ENCODE measurements at places on chromosomes 5 and 9. TPM values are rescaled to one million over a fixed set of nuclear protein-coding genes. Genes with fewer than 3 reads are reported as not detected.

DNA sequence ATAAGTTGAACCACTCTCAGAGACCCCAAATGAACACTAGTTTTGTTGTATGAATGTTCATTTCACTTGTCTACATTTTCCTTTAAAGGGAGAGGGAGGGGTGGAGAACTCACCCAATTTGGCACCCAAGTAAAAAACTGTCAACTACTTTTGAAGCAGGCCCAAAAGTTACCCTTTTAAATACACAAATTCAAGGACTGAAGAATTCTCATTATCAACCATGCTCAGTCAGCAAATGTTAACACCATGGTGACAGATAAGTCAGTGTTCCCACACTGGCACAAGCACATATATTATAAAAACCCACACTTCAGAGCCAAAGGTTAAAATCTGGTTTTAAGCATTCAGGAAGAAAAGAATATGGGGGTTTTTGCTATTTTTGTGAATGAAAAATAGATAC lies 31.6 kb downstream of the CSNK1A1 start:
- no peak for DNase-seq

DNA sequence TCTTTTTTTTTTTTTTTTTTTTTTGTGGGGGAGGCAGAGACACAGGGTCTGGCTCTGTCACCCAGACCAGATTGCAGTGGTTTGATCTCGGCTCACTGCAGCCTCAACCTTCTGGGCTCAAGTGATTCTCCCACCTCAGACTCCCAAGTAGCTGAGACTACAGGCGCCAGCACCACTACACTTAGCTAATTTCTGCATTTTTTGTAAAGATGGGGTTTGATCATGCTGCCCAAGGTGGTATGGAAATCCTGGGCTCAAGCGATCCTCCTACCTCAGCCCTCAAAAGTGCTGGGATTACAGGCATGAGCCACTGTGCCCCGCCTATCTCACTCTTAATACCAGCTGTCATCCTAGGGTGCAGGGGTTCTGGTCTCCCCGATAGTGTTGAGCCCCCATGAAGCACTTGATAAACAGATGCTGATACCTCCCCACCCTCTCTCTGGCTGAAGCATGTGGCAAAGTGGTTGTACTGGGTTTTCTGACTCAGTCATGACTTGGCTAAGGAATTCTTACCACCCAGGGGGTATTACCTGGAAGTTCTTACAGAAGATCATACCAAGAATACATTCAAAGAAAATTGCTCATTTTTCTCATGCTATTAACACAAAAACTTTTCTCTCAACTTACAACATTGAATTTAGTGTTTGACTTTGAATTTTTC lies 110.2 kb upstream of the DAPK1 start:
- DNase-seq = no peak

The PAEP gene
- total RNA-seq = not detected

- no peak for DNase-seq
Measured at GRCh38 chr5:14223372-14223771, 80.2 kb downstream of the TRIO start.

- no peak for DNase-seq
Measured at GRCh38 chr5:160787240-160787639, 64.8 kb downstream of the ATP10B start.

DNA sequence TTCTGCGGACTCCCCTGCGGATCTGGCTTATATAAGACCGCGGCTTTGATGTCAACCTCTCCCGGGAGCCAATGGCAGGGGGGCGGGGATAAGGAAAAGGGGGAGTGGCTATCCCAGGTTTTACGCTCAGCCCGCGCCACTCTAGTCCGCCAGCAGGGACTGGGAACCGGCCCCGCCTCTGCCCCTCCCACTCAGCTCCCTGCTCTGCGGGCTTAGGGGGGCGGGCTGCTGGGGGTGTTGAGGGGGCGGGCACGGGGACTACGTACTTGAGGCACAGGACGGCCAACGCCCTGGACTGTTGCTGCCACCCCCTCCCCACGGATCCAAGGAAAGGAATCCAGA lies at the start of gene HAND1:
TSS of gene HAND1 (minus strand) at position 4 of the 342 bp plus-strand sequence. CDS start 219 bp downstream, outside the sequence.
- no peak for DNase-seq

The FBN2 gene
- total RNA-seq = 0.58 TPM

GRCh38 chr5:78458843-78459242 lies 98.4 kb downstream of the SCAMP1 start:
- DNase-seq = no peak

The PCDHA9 gene
- not detected for total RNA-seq

DNA sequence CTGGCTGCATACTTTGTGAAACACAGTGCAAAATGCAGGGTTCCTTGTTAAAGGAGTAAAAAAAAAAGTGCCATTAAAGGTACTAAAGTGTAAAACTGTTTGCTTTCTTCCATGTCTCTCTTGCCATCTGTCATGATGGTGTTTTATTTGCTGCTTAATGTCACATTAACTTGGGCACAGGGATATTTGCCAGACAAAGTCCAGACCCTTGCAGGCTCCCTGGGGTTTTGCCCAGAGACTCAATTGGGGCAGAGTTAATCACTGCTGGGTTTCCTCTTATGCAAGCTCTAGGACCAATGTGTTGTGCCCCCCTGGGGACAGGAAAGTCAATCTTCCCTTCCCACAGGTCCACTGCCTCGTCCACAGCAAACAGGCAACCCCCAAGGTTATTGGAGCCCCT lies 274.3 kb upstream of the SGCD start:
- no peak for DNase-seq

DNA sequence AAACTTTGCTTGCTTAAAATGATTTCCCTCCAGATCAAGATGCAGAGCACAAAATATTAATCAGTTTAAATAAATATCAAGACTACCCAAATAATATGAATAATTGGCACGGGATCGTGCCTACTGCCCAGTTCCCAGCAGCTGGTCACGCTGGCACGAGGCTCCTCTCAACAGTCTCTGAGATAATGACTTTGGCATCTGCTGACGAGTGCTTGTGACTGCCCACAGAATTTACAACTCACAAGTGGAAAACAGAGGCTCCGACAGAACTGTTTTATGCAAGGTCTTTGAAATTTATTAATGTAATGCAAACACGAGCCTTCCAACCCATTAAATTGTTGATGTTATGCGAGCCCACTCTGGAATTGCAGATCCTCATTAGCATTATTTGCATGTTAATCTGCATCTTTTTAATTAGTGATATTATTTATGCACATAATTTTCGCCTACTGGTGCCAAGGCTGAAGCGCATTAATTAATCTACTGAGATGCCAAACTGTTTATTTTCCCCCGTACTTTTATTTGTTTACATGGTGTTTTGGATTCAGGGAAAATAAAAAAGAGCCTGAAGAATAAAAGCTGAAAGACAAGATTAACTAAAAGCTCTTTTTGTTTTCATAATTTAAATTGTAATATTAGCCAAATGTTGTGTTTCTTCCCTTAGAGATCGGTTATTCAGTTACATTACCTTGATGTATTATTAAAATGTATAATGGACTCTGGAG lies 369.3 kb upstream of the IRX1 start:
- no peak for DNase-seq

DNA sequence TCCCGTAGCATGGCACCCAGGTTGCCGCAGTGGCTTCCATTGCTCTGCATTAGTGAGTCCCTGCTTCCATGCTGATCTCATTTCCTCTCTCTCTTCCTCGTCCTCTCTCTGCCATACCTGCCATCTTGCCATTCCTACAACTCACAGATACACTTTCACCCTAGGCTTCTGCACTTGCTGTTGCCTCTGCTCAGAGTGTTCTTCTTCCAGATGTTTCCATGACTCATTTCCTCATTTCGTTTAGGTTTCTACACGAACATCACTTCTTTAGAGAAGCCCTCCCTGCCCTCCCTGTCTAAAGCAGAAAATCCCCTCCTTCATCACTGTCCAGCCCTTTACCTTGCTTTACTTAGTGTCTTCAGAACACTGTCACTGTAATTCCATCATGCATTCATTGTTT lies 115.2 kb upstream of the WWC1 start:
- DNase-seq = no peak

DNA sequence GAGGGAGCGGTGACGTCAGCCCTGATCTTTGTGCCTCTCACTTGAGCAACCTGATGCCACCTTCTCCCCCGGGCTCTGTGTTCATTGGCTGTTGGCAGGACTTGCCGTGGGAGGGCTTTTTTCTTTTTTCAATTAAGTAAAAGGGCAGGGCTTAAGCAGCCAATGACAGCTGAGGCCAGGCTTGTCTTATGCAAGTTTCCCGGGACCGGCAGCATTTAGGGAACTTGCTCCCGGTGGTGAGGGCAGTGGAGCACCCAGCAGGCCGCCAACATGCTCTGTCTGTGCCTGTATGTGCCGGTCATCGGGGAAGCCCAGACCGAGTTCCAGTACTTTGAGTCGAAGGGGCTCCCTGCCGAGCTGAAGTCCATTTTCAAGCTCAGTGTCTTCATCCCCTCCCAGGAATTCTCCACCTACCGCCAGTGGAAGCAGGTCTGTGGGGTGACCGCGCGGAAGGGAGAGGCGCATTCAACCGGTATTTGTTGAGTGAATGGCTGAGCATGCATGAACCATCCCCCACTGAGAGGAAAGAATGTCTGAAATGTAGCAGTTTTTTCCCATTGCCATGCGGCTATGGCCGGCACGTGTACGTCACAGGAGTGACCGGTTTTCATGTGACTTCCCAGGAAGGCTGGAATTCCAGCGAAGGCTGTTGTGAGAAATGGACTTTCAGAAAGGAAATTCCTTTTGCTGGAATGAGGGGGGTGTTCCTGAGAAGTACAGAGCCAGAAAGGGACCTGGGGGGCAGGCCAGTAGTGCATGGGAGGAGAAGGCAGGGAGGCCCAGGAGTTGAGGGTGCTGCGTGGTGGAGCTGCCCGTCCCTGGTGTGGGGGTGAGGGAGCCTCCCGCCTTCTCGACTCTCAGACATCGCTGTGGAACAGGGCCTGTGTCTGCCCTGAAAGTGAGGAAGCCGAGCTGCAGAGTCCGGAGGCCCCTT lies 29.0 kb downstream of the PTGES2 start:
- DNase-seq = peak; percentile 76

The C5orf52 gene
- not detected for total RNA-seq

The ADAMTSL2 gene
- not detected for total RNA-seq

DNA sequence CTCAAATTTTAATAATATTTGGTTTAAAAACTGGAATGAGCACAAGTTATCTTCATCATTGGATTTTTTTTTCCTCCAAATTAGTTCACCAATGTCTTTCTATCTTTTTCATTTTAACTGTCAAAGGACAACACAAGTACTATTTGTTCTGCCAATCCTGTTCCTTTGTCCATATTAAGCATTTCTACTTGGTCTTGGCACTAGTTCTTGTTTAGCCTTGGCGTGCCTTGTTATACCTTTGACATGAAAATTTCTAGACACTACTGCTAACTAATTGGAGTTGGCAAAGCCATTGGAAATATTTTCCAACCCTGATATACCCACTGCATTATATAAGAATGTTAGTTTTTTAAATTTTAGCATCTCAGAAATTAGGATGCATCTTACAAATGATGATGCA lies 3.8 kb downstream of the SPINK6 start:
- no peak for DNase-seq

- DNase-seq = no peak
Measured at GRCh38 chr5:144236499-144236898, 65.8 kb downstream of the KCTD16 start.

DNA sequence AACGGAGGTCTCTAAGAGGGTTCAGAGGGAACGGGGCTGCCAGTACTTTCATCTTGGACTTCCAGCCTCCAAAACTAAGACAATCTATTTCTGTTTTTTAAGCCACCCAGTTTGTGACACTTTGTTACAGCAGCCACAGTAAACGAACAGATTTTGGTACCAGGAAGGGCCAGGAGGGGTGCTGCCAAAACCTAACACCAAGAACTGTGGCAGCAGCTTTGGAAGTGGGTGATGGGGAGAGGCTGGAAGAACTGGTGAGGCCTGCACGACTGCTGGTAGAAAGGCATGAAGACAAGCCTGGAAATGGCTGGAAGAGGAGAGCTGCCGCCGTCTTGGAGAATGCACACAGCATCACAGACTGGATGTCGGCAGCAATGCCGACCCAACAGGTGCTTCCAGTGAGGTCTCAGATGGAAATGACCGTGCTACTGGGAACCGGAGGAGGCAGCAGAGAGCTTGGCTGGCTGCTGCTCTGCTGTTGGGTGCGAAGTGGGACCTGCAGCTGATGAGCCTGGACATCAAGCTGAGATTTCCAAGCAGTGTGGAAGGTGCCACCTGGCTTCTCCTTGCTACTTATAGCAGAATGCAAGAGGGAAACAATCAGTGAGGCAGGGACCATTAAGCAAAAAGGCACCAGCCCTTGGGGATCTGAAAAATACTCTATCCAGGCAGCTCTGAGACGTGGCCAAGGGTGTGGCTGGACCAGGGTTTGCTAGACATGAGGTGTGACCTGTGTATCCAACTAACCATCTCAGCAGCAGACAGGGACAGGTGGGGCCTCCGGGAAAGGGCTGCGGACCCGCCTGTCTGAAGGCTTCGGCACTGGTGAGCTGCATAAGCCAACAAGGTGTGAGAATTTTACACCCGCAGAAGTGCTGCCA lies 4.7 kb upstream of the TMEM210 start:
- DNase-seq = no peak

- no peak for DNase-seq
Measured at GRCh38 chr5:156042726-156043125, 284.2 kb upstream of the SGCD start.

The ICE1 gene
- 36.6 TPM for total RNA-seq

DNA sequence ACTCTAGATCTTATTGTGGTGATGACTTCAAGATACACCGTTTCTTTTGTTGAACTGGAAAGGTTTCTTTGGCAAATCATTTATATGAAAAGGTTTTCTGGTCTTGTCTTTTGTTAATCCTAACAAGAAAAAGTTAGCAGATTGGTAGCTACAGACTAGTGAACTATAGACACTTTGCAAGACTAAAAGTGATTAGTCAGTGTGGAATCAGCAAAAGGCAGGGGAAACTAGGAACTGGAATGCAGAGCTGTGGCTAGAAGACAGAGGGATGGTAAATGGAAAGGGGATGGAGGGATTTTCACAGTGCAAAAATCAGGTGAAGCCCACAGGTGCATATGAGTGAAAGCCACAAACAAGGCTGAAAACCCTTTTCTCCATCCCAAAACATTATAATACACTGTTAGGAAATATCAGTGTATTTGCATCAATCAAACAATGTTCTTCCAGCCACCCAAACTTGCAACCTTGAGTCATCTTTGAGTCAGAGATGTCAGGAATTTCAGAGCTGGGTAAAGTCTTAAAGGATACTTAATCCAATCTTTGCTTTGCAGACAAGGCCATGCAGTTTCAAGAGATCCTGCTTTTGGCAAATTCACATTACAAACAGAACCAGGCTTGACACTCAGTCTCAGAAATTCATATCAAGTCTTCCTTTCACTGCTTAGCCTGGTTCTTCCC lies 52.7 kb downstream of the PLK2 start:
- no peak for DNase-seq
